Urinary bladder (tissue), 4 donors: ENCODE measurements at places on chromosomes 2 and 18. TPM values are rescaled to one million over a fixed set of nuclear protein-coding genes. Genes with fewer than 3 reads are reported as not detected.

DNA sequence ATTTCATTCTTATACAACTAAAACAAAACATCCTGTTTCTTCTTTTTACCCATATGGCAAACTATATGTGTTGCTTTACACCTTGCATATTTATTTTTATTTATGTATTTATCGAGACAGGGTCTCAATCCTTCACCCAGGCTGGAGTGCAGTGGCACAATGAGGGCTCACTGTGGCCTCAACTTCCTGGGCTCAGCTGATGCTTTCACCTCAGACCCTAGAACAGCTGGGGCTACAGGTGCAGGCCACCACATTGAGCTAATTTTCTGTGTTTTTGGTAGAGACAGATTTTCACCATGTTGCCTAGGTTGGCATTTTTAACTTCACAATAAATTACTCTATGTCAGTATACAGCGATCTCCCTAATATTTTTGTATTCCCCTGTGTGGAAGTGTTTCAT is 522.0 kb downstream of the MBD2 start:
- DNase-seq, result no peak

GRCh38 chr2:212998626-212999359 is 152.6 kb downstream of the IKZF2 start:
- no peak for DNase-seq

DNA sequence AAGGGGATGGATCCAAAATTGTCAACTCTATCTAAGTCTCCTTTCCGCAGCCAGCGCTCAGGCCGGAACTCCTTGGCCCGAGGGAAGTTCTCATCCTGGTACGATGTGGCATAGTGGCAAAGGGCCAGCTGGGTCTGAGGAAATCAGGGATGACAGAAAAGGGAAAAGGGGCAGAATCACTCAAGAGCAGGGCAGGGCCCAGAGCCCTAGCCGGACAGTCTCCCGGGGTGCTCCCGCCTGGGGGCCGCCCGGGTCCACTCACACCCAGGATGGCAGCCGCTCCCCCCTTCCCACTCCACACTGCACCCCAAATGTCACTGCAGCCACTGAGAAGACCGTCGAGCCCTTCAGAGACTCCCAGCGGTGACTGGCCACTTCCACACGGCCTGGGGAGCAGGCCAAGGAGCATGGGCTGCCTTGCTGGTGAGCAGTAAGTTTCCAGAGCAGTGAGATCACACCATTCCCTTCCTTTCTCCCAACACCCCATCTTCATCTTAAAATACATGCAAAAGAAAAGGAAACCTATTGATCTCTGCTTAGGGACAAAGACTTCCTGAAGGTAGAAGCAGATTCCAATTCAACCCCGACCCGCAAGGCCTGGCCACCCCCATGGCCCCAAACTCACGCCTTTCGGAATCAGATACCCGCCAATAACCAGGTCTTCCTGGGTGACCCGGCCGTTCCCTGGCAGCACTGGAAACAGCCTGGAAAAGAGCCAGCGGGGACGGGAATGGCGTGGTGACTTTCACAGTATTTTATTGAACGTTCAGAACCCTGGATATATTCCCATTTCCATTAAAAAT is 26.7 kb downstream of the CYP27C1 start:
- no peak for DNase-seq

DNA sequence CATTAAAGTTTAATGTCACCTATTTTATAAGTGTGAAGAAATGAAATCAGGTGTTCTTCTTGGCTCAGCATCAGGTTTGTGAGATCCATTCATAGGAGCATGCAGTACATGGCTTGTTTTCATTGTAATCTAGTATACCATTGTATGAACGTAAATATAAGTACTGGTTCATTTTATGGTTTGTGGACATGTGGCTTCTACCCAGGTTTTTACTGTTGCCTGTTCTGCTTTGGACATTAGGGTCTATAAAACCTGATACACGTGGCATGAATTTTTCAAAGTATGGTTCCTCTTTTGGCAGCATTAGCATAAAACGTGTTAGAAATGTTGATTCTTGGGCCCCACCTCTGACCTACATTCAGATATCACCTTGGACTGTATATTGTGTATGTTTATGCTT is 175.5 kb downstream of the PRPF40A start:
- no peak for DNase-seq

DNA sequence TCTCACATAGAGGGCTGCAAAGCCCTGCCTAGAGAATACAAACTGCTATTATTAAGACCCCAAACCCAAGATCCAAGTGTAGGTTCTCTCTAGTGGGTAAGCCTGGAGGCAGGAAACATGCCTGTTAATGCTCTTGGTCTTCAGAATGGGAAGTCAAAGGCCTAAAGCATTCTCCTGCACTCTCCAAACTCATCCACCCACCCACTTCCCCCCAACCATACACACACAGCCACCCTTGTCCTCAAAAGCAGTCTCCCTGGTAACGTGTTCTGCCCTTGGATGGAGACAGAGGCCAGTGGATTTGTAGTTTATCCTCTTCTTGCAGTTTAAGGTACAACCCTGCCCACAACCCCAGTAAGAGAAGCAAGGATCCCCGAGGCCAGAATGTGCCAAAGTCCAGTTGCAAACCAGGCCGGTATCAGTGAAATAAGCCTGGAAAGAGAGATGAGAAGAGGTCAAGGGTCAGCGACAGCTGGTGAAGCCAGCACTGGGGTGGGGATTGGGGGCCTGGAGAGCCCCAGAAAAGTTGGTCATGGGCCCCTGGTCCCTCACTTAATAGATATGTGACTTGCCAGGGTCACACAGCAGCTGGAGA is 23.0 kb downstream of the TMEM247 start:
- DNase-seq, result no peak

GRCh38 chr18:79897940-79898625 is 53.4 kb downstream of the SLC66A2 start:
- DNase-seq, result no peak

DNA sequence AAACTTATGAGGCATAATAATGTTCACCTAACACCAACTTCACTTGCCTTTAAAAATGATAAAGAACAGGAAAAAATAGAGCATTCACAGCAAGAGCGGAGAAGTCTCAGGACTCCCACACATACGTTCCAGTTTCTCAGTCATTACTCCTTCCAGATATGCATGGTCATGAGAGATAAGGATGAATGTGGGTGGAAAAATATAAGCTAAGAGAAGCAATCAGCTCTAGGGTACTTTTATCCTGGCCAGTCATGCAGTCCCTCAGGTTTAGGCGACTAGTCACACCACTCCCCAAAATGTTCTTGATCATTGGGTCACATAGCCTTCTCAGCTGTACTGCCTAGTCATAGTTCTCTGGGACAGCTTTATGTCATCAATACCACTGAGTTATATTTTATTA is 29.2 kb upstream of the CCDC178 start:
- DNase-seq, result no peak

GRCh38 chr18:12702221-12703095 is at the start of the genes CEP76 and PSMG2:
CEP76 (minus strand) TSS chr18:12702723; CDS start chr18:12702548, 175 bp downstream.
PSMG2 (plus strand) TSS chr18:12703042; CDS start chr18:12703108, 66 bp downstream.
- peak; percentile 53 for DNase-seq

- DNase-seq, result no peak
These were observed 79.6 kb downstream of the GAREM1 start for GRCh38 chr18:32391126-32391525.

DNA sequence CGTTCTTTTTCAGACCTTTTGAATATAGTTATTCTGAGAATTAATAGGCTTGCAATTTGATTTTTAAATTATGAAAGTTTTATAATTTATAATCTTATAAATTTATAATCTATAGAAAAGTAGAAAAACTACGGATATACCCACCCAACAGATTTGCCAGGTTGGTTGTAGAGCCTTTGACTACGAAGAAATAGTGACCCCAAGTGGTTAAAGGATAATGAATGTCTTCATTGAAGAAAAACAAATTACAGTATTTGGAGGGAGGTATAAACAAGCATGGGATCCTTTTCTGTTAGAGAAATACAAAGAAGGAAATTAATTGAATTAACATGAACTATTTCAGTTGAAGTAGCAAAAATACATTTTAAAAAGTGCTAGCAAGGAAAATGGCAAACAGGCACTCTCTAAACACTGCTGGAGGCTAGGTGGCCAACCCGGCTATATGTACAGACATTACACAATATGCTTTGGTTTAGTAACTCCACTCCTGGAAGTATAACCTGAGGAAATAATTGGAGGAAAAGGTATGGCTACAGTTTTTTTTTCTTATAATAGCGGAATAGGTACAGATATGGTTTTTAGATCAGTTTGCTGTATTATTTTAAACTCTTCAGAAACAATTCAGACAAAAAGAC is 110.9 kb downstream of the MIB1 start:
- DNase-seq, result no peak

- DNase-seq, result no peak
These were observed 5.4 kb downstream of the NBAS start for GRCh38 chr2:15555760-15556193.

GRCh38 chr2:120262761-120263428 is 10.2 kb downstream of the RALB start:
- DNase-seq, result no peak

GRCh38 chr2:104412384-104412783 is 441.5 kb upstream of the POU3F3 start:
- no peak for DNase-seq

DNA sequence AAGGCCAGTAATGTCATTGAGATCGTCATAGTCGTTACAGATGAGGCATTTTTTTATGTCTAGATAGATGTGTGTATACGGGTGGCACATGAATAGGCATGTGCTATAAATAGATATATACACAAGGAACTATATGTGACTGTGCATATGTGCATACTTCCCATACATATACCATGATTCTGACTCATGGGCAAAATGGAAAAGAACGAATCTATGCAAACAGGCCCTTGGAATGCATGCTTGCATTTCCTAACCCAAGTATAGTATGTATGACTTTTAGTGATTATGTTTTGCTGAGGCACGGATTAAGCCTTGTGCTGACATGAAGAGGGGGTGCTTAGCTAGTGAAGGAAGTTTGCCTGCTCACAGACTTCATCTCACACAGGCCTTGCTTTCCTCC is 111.7 kb downstream of the BCL11A start:
- no peak for DNase-seq

DNA sequence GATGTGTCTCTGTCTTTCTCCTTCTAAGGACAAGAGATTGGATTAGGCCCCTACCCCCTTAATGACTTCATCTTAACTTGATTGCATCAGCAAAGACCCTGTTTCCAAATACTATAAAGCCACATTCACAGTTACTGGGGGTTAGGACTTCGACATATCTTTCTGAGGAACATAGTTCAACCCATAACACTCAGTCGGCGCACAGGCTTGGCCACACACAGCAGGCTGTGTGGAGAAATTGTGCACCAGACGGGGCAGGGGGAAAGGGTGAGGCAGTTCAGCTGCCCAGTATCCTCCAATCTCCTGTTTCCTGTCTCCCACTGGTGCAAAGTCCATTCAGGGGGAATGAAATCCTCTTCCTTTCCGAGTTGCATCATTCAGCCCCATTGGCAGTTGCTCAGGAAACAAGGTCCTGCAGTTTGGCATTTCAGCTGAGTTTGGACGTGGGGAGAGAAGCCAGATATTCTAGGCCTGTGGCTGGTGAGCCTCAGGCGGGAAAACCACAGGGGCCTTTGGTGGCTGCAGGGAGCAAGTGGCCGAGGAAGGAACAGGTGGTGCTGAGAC is 9.4 kb upstream of the RAPGEF4 start:
- no peak for DNase-seq

DNA sequence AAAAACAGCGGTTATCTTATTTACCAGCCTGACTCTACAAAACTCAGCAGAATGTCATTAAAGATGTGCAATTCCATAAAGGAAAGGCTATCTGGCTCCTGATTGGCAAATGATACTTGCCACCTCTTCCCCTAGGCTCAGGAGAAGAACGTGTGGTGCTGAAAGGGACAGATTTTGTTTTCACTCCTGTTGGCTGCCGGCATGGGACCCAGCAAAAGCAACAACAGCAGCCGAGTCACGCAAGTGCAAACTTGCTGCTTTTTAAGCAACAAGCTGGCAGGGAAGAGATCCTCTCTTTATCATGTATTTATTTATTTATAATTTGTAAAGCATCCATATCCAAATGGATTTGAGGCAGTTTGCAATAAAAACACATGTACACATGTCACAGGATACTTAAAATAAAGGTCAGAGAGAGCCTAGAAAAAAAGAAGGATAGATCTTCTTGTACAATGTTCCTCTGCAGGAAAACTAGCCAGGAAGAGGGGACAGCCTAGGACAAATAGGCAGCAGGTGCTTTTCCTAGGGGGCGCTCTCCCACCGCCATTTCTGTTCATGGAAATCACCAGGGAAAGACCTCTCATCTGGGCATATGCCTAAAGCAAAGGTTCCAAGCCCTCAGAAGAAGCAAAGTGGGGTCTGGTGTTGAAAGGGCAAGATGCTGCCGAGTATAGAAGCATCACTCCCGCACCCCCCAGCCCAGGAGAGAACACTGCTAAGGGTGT is 799.3 kb downstream of the BCL11A start:
- no peak for DNase-seq

Gene FBXO48
- polyA plus RNA-seq, result 0.68 TPM

Gene TOGARAM2
- polyA plus RNA-seq, result 1.6 TPM

Gene SERPINB12
- polyA plus RNA-seq, result not detected

Gene RASGRP3
- polyA plus RNA-seq, result 2.3 TPM

Gene DLX2
- polyA plus RNA-seq, result 0.08 TPM

Gene ALPP
- not detected for polyA plus RNA-seq

Gene EMILIN2
- polyA plus RNA-seq, result 15.7 TPM
